ENCODE measurements at places on chromosomes 7 and 10. TPM values are rescaled to one million over a fixed set of nuclear protein-coding genes. Genes with fewer than 3 reads are reported as not detected.

The CALHM3 gene
- total RNA-seq: not detected

The TMEM236 gene
- total RNA-seq: 0.32 TPM

The PLEKHS1 gene
- total RNA-seq: not detected

The CPA2 gene
- not detected for total RNA-seq

The PFKP gene
- 229 TPM for total RNA-seq

The TRPV6 gene
- not detected for total RNA-seq

The DIP2C gene
- 2.9 TPM for total RNA-seq

The TFEC gene
- 8.5 TPM for total RNA-seq

The EBF3 gene
- total RNA-seq: 9.5 TPM

The WIPF3 gene
- not detected for total RNA-seq
